ENCODE measurements at places on chromosomes 5 and 9. TPM values are rescaled to one million over a fixed set of nuclear protein-coding genes. Genes with fewer than 3 reads are reported as not detected.

Gene FAM120AOS
- 48.2 TPM for total RNA-seq

Gene SLC25A51
- total RNA-seq: 18.8 TPM

Gene ABCA2
- 25.0 TPM for total RNA-seq

Gene LCN15
- total RNA-seq: not detected

Gene AMBP
- 7.5 TPM for total RNA-seq

Gene BARHL1
- not detected for total RNA-seq

Gene GRAMD2B
- total RNA-seq: 1.1 TPM

Gene RLN1
- not detected for total RNA-seq
